Motor neuron (in vitro differentiated cells): ENCODE measurements at places on chromosomes 2 and 18. TPM values are rescaled to one million over a fixed set of nuclear protein-coding genes. Genes with fewer than 3 reads are reported as not detected.

Gene EVX2
- 0.15 and 0.16 TPM in 2 replicates for total RNA-seq

Gene PROKR1
- total RNA-seq: 0.11 TPM in 1 of 2 replicates, not detected in the other

Gene GFPT1
- total RNA-seq: 32.8 and 34.0 TPM in 2 replicates

Gene CCBE1
- 0.32 and 0.71 TPM in 2 replicates for total RNA-seq

Gene CFAP65
- 1.4 and 1.8 TPM in 2 replicates for total RNA-seq

Gene MOGAT1
- total RNA-seq: not detected in 2 replicates

Gene COMMD1
- total RNA-seq: 34.7 and 37.5 TPM in 2 replicates

Gene RNF138
- total RNA-seq: 27.1 and 29.1 TPM in 2 replicates

Gene AOX1
- 0.38 and 0.78 TPM in 2 replicates for total RNA-seq

Gene CRYGD
- total RNA-seq: not detected in 2 replicates

Gene SPHKAP
- 4.8 and 5.8 TPM in 2 replicates for total RNA-seq

Gene NBAS
- total RNA-seq: 56.3 and 59.3 TPM in 2 replicates

Gene PCARE
- total RNA-seq: 0.04 and 1.2 TPM in 2 replicates

Gene LRATD1
- total RNA-seq: 18.2 and 20.8 TPM in 2 replicates

Gene LRRFIP1
- 25.4 and 29.1 TPM in 2 replicates for total RNA-seq

Gene TEKT4
- total RNA-seq: not detected in 2 replicates

Gene LIMS3
- total RNA-seq: 3.2 and 3.9 TPM in 2 replicates

Gene AQP12A
- not detected in 2 replicates for total RNA-seq

Gene MARCHF4
- total RNA-seq: 0.41 and 0.45 TPM in 2 replicates

Gene GRHL1
- 0.36 and 1.1 TPM in 2 replicates for total RNA-seq

Gene NMUR1
- 0.09 and 0.13 TPM in 2 replicates for total RNA-seq

Gene STEAP3
- total RNA-seq: 2.2 and 2.8 TPM in 2 replicates

Gene ZSCAN30
- total RNA-seq: 26.2 and 27.7 TPM in 2 replicates

Gene C2orf78
- total RNA-seq: 0.58 TPM in 1 of 2 replicates, not detected in the other

Gene SEMA4F
- total RNA-seq: 0.31 and 0.48 TPM in 2 replicates

Gene RIT2
- total RNA-seq: 0.66 and 1.3 TPM in 2 replicates

Gene CDC42EP3
- total RNA-seq: 0.63 and 5.3 TPM in 2 replicates

Gene CD8B2
- total RNA-seq: 0.14 and 0.15 TPM in 2 replicates

Gene CAPN13
- total RNA-seq: 0.25 and 0.65 TPM in 2 replicates

Gene PRSS56
- total RNA-seq: 0.08 TPM in 1 of 2 replicates, not detected in the other

Gene TEX44
- total RNA-seq: 0.17 TPM in 1 of 2 replicates, not detected in the other

Gene FAM228A
- total RNA-seq: 0.15 TPM in 1 of 2 replicates, not detected in the other

Gene SLC14A1
- 0.71 TPM in 1 of 2 replicates, not detected in the other for total RNA-seq
